ENCODE measurements at places on chromosomes 4 and X.

- no peak for DNase-seq
These were observed 96.5 kb downstream of the PALLD start for GRCh38 chr4:168593399-168593798.

DNA sequence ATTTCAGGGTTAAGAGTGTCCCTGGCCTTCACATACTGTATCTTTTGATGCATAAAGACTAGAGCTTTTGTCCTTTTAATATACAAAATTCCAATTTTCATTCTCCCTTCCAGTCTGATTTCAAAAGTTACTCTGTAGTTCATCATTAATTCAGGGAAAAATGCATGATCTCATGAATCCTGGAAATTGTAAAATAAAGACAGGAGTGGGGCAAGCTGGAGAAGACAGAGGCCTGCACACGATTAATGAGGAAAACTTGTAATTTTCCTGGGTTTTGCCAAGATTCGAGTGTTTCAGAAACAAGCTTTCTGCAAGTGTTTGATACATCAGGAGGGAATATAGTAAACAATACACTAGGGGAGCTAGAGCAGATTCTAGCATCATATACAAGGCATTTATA, 947.9 kb downstream of the FAT4 start:
- no peak for DNase-seq

GRCh38 chr4:30957706-30958105, 237.5 kb downstream of the PCDH7 start:
- DNase-seq: no peak

GRCh38 chrX:154793084-154793795, 12.0 kb downstream of the MPP1 start:
- DNase-seq: no peak

GRCh38 chrX:45202171-45202570, 1.5 kb upstream of the DIPK2B start:
- no peak for DNase-seq

DNA sequence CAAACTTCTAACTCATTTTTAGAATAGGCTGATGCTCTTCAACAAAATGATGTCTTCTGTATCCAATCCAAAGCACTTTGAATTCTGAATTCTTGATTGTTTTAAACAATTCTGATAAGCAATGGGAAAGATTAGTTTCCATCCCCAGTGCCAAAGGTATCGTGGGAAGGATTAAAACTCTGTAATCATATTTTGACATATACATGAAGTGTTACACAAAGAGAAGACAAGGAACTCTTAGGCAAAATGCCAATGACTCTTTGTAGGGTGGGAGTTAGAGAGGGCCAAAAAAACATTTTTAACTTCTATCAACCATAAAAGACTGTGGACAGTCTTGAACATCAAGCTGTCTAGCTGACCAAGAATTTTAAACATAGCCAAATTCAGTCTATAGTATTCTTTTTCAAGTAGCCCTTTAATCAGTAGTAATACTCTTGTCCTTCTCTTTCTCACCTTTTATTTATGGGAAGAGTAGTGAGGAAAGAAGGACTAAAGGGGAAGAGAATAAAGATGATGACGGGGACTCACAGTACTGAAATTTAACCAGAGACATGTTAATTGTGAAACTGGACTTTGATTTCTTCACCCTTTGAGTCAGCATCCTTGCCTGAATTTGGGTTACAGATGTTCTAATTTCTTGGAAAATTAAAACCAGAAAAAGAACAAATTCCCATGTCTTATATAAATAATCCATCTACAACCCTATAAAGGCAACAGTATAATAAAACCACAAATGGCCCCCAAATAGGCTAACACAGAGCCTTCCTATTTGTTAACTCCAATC, 51.8 kb upstream of the VEGFD start:
- no peak for DNase-seq

DNA sequence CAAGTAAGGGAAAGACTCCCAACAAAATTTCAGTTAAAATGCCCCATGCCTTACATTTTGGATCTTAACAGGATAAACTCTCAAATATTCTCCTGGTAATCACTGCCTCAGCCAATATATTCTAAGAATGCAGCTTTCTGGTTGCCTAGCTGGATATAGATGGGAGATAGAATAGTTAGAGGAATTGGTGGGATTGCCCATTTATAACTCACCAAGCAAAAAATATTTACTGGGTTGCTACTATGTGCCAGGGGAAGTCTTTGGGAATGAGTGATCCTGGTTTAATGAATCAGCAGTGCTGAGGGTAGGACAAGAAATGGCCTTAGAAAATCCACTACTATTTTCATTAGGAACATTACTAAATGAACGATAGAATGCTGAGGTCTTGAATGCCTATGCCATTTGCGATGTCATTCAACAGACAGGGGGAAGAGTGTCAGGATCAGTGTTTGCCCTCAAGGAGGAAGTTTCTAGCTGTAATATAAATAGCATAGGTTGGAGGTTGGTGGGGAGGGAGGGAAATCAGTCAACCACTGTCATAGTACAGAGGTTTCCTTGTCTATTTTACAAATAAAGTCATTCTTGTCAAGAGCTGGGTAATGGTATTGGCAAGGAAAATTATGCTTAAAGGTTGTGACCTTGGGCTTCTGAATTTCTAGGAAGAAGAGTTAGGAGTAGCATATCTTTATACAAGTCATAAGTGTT, 63.5 kb downstream of the ENOPH1 start:
- no peak for DNase-seq

DNA sequence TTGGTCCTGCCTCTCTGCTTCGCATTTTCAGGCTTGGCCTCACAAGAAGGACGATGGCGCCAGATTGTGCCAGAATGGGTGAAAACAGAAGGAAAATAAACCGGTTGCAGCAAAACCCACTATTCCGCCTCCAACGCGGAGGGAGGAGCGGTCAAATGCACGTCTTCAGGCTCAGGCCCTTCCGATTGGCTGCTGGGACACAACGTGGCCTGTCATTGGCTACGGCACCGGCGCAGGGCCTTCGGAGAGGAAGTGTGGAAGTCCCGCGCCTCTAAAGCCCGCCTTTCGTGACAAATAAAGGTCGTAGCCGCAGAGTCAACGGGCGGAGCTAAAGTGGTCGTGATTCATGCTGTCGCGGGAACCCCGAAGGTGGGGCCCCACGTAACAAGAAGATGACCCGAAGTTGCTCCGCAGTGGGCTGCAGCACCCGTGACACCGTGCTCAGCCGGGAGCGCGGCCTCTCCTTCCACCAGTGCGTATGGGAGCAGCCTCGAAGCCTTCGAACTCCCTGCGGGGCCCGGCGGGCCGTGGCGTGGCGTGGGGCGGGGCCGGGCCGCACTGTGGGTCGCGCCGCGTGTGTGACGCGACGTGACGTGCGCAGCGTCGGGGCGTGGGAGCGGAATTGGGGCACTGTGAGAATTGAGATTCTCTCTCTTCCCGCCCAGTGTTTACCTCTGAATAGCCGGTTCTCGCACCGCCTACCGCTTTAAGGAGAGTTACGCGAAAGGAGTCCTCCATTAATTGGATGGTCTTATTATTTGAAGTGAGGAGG, at the start of gene THAP9:
THAP9 (plus strand) TSS at position 325 of the 772 bp plus-strand sequence; CDS start at position 393, 68 bp downstream.
- peak; percentile 99 for DNase-seq

- no peak for DNase-seq
These were observed 118.8 kb downstream of the GATB start for GRCh38 chr4:151641983-151642382.

- DNase-seq: no peak
These were observed 170.2 kb downstream of the RAPGEF2 start for GRCh38 chr4:159273141-159273438.

DNA sequence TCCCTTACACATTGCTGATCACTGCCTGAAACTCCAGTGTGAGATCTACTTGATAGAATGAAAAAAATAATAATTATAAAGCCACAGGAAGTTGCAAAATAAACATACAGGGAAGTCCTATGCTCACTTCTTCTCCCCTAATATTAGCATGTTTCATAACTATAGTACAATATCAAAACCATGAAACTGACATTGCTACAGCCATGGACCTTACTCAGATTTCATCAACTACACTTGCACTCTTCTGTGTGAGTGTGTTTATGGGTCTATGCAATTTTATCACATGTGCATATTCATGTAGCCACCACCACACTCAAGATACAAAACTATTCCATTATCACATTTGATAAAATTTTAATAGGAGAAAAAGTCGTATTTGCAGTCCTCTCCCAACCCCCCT, 57.3 kb downstream of the SPINK2 start:
- no peak for DNase-seq

- DNase-seq: no peak
These were observed 47.5 kb upstream of the GALNT7 start for GRCh38 chr4:173121076-173121561.

GRCh38 chr4:4831825-4832224, 27.6 kb upstream of the MSX1 start:
- peak; percentile 15 for DNase-seq

DNA sequence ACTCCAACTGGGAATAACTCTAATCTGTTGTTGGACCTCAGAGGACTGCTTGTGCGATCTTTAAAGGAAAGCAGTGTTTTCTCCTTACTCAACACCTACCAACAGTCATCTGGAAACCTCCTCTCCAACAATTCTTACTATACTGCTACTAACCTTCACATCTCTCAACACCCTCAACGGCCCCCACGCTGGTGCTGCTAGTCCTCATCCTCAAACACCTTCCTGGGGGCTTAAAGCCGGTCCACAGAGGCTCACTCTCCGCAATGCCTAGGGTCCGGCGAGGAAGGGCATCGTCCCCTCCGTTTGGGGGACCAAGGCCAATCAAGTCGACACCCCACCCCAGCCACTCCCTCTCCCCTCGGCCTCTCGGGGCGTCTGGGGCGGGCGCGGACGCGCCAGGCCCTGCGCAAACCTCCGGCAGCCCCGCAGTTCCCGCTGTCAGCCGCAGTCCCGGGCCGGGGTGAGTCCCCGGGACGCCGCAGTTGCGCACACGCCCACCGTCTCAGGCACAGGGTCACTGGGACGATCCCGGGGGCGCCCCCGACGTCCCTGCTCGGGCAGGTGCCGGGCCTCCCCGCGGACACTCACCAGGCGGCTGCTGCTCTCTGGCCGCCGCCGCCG, 418 bp downstream of the TAB3 start:
- DNase-seq: peak; percentile 7

DNA sequence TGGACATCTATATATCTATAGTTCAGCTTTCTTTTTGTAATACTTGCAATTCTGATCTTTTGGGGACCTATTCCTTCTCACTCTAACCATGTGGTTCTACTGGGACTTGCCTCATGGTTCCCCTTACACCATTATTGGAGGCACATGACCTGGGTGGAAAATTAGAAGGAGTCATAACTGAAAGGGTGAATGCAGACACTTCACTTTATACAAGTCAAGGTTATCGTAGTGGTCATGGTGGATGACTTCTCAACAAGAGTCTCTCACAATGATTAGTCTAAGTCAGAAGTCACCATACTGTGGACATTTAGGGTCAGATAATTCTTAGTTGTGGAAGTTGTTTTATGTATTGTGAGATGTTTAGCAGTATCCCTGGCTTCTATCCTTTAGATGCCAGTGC, 10.5 kb upstream of the EIF4E start:
- DNase-seq: no peak

DNA sequence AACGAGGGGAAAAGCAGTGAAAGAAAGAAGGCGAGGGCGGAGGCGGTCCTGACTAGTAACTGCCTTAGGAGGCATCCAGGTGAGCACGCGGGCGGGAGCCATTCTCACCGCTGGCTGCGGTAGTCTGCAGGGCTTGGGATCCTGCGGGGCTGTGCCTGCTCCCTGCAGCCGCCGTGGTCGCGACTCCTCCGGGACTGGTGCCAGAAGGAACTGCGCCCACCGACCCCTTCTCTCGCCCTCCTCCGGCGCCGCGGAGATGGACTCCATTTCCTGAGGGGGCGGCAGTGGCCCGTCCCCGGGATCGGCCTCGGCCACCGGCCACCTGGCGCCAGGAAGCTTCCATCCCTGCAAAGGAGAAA, 543 bp downstream of the NFXL1 start:
- no peak for DNase-seq

DNA sequence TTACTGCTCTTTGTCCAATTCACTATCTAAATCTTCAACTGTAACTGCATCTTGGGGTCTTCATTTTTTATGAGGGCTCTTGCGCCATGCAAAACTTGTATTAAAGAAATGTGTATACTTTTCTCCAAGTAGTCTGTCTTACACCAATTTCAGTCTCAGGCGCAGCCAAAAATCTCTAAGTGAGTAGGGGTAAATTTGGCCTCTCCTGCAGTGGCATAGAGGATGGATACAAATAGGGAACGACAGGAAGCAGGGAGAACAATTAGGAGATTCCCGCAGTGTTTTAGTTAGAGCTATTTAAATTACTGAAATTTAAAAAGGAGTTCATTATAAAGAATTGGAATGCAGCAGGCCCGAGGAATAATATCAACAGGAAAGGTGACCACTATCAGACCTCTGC, 30.2 kb downstream of the DMP1 start:
- no peak for DNase-seq

GRCh38 chrX:107562482-107562881, 65.8 kb upstream of the PRPS1 start:
- no peak for DNase-seq

DNA sequence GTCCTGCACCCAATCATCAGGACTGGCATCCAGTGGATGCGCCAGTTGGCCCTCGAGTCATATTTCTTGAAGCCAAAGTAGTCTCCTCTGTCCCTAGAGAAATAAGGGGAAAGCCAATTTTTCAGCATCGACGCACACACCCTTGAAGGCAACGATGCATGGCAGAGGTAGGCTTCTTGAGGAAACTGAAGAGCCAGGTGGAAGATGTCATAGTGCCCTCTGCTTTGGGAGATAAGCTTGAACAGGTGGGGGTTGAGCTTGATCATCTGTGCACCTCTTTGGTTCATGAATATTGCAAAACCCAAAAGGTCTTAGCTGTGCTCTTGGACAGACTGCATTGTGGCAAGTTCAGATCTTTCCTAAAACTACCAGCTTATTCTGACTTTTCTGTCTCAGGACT, 34.6 kb upstream of the WDR1 start:
- no peak for DNase-seq

- DNase-seq: no peak
These were observed 8.9 kb downstream of the SMIM20 start for GRCh38 chr4:25922812-25923369.

- DNase-seq: no peak
These were observed 457.1 kb downstream of the MID1IP1 start for GRCh38 chrX:39258331-39258730.

DNA sequence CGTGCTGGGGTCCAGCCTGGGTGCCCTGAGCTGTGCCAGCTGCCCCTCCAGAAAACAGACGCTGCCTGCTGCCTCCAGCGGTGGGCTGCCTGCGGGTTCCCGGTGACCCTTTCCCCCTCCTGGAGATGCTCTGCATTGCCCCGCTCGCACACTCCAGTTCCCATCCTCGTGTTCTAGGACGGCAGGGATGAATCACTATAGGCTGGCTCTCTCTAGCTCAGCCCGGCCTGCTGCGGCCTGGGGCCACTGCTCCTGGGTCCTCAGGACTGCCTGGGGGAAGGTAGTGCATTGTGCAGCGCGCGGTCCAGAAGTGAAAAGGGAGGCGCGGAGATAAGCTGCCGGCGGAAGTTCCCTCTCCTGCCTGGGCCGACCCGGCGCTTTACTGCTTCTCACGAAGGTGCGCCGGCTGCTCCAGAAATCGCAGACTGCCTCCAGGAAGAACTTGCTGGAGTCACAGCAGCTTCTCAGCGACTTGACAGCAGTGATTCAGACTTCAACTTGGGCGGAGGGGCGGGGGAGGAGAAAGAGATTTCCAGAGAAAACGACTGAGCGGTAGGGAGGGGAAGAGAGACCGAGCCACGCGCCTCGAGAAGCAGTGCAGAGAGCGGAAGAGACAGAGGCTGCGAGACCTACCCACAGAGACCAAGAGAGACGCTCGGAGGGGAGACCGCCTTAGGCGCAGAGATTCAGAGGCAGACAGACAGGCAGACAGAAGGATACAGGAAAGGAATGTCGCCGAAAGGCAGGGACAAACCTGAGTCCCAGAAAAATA, 6.7 kb upstream of the MSX1 start:
- no peak for DNase-seq

Data from RKO (cell line).